Stimulated activated CD8-positive, alpha-beta memory T cell treated with anti-CD3 and anti-CD28 coated beads, Interleukin-7, amount 100 ng/mL, for 1 hour (primary cell): ENCODE measurements at places on chromosomes 7 and 10.
A peak's percentile ranks its signal among the peaks of the same experiment; 100 is the strongest.

DNA sequence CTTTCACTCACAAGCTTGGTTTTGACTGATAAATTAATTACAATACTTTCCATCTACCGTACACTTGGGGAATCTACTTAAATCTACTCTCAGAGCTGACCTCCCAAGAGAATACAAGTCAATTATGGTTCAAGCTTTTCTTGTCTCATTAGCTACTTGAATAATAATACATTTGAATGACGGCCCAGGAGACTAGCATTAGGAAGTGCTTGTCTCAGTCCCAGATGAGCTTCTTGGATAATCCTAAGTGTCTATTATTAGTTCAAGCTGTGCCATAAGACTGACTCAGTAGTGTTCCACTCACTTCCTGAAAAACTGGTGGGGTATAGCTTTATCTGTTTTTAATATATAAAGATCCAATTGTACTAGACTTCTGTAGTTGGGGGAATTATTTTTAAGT is 100.2 kb downstream of the GNAT3 start:
- DNase-seq = no peak

- no peak for DNase-seq
Observed at GRCh38 chr10:96038476-96039387, 4.7 kb upstream of the CCNJ start.

DNA sequence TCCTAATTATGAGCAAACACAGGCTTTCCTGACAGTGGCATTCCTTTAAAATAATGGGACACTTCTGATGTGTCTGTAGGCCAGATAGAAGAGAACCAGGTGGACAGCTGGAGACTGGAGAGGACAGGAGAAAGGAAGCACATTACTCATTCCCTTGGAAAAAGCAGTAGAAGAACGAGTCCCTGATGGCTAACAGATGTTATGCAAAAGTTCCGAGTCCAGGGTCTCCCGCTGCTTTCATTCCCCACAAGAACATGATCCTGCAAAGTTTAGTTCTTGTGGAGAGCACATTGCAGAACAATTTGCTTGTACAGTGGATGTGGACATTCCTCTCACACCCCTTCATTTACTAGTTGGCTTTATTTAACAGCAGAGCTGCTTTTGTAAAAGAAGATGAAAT is 137.6 kb downstream of the GPAM start:
- no peak for DNase-seq

DNA sequence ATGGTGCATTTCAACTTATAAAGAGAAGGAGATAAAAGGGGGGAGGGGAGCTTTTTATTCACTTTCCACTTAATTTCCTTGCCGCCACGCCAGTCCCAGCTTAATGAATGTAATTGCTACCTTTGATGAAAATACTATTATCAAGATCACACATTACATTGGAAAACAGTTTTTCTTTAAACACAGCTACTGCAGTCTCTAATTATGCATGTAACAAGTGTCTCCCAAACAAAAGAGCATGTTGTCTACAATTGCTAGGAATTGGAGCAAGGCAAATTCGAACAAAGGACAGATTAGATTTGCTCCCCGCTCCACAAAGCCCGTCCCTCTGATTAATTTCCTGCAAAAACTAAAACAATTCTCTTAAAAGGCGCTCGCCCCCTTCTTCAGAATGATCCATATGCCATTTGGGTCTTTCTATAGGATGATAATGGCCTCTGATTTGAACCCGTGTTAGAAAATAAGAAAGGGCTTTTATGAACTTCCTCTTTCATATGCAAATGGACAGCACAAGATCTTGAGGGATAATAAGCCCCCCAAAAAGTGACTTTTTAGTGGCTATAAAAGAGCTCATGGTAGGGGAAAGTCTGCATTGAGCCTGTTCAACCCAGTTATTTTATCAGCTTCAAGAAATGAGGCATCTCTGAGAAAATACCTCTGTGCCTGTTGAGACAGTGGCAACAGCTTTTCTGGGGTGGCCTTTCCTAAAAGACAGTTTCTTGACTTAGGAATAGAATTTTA is 60.6 kb downstream of the ACADSB start:
- DNase-seq = no peak

GRCh38 chr7:157767506-157768197 is 430.8 kb downstream of the DNAJB6 start:
- DNase-seq = no peak

DNA sequence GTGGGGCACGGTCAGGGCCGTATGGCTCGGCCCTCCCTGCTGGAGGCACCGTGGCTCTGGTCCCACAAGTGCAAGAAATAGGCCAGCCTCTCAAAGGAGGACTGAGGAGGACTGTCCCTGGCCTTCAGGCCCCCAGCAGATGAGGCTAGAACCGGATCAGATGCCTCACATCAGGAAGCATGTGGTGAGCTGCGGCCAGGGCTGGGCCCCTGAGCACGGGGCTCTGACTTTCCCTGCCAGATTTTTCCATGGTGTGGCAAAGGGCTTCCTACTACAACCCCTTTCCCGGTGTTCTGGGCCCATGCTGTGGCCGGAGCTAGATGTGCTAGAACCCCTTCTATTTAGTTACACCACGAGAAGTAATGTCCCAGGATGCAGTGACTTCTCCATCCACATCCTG is 100.4 kb downstream of the TCERG1L start:
- DNase-seq = no peak

DNA sequence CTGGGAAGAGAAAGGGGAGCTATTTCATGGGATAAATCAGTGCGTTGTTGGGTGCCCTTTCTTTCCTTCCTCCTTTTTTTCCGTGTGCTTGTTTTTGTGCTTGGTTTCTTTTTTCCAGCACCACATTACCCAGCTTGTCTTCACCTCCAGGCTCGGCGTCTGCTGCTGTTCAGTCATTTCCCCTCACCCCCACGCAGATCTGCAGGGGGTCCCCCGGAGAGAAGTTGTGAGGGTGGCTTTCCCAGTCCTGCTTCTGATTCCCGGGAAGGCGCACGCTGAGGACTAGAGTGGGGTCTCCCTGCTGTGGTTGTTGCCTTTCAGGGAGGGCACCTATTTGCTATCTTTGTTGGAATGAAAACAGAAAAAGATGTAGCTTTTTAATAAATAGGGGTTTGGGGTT is 1.6 kb downstream of the CAMK1D start:
- DNase-seq = no peak

- DNase-seq = no peak
Observed at GRCh38 chr10:100826661-100826982, 81.2 kb downstream of the PAX2 start.

DNA sequence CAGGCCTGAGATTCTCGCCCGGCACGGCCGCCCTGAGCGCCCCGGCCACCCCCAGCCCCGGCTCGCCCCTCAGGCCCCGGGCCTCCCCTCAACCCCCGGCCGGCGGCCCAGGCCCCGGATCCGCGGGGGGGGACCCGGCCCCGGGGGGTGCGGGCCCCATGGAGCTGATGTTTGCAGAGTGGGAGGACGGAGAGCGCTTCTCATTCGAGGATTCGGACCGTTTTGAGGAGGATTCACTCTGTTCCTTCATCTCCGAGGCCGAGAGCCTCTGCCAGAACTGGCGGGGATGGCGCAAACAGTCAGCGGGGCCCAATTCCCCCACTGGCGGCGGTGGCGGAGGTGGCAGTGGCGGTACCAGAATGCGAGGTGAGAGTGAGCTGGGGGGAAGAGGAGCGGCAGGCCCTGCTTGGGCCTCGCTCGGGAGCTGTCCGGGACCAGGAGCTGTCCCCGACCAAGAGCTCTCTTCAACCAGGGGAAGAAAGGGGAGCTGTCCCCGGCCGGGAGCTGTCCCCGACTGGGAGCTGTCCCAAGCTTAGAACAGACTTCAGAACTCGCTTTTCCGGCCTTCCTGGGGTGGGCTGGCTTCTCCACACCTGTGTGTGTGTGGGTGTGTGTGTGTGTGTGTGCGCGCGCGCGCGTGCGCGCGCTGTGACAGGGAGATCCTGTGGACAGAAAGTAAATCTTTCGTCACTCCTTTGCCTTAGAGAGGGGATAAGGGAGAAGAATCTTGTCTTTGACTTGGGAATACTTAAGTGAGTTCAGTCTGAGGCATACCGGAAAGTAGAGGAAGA is 510 bp downstream of the ZSWIM8 start:
- no peak for DNase-seq

- peak; percentile 38 for DNase-seq
Observed at GRCh38 chr10:29998142-29998808, 61.1 kb downstream of the JCAD start.

- no peak for DNase-seq
Observed at GRCh38 chr7:89731751-89732445, 422.4 kb upstream of the STEAP1 start.

DNA sequence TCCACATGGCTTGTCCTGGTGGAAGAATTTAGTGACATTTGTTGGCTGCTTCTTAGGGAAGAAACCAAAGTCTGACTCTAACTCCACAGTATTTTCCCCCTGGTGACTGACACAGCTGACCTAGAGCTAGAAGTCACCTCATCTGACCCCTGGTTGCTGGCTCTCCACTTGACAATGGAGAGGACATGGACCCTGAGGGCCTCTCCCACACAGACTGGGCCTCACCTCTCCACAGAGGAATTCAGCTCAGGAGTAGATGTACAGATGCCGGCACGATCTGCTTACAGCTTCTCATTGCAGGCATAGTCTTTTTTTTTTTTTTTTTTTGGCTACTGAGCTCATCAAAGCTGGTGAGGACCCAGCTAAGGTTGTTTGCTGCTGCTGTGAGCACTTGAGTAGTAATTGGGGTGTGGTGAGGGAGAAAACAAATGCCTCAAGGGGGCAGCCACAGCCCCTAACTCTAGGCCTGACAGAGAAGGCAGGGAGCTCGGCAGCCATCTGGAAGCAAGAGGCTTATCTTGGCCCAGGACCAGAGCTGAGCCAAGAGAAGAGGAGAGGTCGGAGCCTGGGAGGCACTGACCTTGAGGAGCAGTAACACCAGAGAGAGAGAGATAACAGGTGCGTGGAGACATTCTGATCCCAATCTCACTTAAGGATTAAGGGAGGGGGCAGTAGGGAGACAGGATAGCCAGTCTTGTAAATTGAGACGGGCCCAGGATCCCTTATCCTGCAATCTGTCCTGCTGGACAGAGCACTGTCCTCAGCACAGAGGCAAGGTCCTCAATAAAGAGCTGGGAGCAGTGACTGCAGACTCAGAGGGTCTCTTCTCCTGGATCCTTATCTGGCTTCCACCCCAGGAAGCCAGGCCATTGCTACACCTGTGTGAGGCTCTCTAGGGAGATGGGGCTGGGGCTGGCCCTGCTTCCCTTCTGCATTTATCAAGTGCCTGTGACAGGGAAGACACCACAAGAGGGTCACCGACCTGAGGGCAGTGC is 9.4 kb downstream of the PRSS58 start:
- DNase-seq = no peak

GRCh38 chr7:5682551-5683279 is 98.7 kb downstream of the RNF216 start:
- no peak for DNase-seq

DNA sequence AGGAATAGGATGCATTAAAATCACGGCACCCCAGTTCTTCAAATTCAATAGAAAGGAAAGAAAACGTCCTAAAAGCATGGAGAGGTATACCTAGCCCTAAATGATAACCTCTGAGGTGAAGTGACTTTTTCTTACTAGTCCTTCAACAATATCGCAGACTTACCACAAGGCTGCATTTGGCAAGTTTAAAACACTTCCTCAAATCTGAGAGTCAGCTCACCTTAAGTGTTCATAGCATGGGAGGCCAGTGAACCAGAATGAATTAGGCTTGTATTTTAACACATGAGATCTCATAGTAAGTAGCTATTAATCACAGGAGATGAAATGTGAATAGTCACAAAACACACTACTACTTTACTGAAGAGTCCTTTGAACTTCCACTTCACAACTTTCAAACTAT is 124.2 kb downstream of the RNF32 start:
- no peak for DNase-seq

GRCh38 chr10:123673198-123673597 is 7.0 kb downstream of the GPR26 start:
- no peak for DNase-seq
